ENCODE measurements at places on chromosomes 6 and 20.

DNA sequence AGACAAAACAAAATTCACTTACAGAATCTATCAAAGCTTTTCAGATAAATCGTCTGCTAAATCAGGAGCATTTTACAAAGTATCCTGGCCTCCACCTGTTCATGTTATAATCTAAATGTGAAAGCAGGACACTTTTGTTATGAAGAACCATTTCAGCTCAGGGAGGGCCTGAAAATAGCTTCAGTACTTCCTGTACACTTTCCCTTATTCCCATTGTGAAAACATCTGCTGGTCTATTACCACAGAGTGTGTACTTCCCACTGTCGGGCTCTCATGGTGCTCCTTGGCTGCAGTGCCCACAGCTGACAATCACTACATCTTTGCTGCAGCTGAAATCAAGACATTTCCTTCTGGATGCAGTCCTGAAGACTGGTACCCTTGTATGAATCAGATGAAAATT is 128.1 kb downstream of the OPRM1 start:
- no peak for DNase-seq

DNA sequence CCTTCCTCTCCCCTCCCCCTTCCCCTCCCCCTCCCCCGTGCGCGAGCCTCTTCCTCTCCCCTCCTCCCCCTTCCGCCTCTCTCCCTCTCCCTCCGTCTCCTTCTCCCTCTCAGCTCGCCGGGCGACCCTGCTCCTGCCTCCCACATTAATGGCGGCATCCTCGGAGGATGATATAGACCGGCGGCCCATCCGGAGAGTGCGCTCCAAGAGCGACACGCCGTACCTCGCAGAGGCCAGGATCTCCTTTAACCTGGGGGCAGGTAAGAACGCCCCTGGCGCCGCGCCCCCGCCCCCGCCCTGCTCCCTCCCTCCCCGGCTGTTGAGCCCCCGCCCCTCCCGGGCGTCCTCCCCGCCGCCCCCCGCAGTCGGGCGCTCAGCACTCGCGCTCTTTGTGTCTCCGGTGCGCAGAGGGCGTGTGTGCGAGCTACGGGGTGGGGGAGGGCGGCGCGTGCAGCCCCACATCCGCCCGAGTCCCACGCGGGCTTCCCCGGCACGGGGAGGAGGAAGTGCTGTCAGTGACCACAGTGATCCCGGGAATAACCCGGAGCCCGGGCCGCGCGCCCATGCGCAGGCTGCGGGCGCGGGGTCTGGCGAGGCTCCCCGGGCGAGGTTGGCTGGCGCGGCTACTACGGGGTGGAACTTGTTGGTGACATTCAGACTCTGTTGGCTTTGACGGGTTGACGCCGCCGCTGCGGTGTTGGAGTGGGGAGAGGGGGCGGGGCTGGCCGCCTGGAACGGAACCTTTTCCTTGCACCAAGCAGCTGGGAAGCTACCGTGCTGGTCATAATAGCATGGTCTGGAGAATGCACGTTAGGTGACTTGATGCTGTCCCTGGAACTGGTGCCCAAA is 33.2 kb downstream of the PHACTR1 start:
- no peak for DNase-seq

GRCh38 chr6:107578642-107579341 is 88.9 kb downstream of the SOBP start:
- DNase-seq, result no peak

DNA sequence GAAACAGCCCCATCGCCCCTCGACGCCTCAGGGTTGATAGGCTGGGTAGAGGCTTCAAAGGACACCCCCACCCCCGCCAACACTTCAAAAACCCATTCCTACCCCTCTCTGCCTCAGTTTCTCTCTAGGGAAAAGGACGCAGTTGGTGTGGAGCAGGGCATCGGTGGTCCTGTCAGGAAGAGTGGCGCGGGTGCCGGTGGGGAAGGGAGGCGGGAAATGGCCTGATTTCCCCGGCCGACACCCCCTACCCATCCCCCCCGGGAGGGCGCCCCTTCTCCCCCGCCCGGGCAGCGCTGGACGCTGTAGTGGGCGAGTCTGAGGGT is 367 bp downstream of the NRSN2 start:
- no peak for DNase-seq

- DNase-seq, result no peak
Observed at GRCh38 chr6:83443516-83443915, 12.7 kb upstream of the ME1 start.

- no peak for DNase-seq
Observed at GRCh38 chr6:112636650-112637262, 289.6 kb downstream of the RFPL4B start.

- peak; percentile 46 for DNase-seq
Observed at GRCh38 chr6:106099235-106099537, 13.1 kb downstream of the PRDM1 start.

- no peak for DNase-seq
Observed at GRCh38 chr6:157400676-157401075, 19.7 kb downstream of the ZDHHC14 start.

DNA sequence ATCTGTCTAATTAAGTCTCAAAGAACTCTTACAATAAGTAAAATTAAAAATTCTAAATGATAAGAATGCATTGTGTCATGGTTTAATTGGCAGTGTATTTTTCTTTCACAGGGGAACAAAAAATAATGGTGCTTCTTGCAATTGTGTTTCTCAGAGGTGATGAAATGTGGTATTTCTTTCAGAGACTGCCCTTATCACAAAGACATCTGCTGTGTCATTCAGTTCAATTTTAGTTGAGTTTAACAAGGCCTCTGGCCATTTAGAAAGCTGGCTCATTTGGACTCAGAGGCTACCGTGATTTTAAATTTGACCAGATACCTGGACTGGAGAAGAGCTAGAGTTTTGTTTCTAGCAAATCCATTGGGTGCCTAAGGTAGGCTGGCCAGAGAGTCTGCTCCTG is 23.6 kb upstream of the ZNF831 start:
- DNase-seq, result no peak

- DNase-seq, result no peak
Observed at GRCh38 chr6:68559070-68559469, 76.0 kb upstream of the ADGRB3 start.

DNA sequence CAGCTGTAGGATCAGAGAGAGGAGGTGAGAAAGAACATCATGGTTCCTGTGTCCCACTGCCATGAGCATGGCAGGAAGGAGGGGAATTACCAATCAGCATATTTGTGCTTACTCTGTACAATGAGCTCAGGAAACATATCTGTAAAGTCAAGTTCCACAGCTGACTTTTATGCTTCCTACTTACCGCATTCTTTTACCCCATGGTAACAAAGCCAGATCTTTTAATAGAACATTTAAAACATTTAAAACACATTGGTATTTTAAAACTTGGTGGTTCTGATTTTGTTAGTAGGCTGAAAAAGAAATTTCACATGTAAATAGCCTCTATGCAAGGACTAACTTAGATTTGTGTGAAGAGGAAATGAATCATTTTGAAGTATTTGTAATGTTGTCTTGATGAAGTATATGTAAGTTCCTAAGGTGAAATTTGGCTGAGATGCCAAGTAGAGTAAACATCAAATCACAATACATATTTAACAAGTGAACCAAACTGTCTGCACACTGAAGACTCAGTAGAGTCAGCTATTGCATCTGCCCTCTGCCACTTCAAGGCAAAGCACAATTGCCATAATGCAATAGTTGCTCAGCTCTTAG is 114.7 kb downstream of the GJA10 start:
- no peak for DNase-seq

DNA sequence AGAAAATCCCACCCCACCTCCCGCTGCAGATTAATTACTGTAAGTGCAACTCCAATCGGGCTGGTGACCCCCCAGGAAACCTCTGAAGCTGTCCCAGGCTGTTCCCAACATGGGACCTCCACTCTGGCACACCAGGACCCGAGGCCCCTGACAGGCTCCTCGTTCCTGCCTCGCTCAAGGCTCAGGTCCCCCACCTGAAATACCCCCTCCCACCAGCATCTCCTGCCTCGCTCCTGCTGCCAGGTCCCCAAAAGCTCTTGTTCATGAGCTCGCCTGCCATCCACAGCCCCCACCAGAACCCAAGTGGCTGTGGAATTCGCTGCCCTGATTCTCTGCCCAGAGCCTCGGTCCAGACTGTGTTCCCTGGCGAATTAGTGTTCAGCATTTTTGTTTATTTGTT is 26.1 kb downstream of the NPEPL1 start:
- DNase-seq, result no peak

DNA sequence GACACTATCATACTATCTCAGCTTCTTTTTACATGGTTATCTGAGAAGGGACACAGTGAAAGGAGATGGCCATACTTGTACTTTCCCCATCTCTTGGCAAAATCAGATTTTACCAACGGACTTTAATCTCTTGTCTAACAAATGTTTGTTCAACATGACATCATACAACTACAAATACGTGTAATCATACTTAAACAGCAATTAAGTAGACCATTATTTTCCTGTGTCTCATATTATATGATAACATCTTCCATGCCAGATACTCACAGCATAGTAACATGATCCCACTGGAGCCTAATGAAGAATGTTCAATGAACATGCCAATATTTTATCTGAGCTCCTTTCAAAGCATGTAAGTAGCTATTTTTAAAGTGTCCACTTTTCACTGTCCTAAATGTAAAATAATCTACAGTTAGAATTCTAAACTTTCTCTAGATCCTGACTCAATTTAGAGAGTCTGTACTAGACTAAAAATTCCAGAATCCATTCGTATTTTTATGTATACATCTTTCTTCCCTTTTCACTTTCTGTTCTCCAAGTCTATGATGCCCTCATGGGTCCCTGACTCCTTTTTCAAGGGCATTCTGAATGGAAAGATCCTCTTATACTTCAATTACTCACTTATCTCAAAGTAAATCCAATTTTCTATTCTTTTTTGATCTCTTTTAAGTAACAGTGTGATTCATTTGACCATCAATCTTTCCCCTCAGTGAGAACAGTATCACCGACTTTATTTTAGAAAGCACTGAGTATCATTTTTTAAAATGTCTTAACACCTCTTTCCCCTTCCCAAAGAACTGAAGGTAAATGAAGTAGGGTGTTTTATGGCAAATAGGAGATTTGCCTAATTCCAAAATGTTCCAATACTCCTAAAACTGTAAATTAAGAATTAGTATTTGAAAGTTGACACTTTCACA is 133.5 kb downstream of the CDK19 start:
- no peak for DNase-seq

DNA sequence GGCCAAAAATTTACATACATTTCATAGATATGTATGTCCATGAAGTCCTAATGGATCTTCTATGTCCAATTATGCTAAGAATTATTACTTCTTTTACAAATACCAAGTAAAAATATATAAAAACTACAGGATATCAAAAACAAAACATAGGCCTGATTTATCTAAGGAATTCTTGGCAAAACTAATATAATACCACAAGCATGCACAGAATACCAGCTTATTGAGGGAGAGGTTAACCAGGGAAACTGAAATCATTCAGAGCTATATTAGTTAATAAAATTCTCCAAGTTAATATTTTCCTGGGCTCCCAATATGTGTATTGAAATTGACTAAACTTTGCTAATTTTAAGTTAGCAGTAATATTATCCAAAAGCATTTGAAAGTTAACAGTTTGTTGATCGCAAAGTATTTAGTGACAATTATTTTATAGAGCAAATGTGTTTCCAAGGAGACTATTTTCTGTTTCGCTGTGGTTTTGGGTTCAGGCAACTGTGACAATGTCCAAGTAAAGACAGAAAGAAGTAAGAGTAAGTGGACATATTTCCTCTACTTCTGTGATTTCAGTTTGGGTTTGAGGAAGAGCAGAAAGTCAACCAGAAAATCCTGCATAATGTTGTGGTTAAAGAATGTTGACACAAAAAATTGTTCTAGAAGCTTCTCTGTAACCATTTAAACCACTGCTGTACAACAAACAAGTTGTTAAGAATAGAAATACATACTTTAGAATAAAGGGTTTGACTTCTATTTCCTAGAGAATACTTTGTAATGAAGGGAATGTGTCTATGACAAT is 167.4 kb downstream of the COL21A1 start:
- no peak for DNase-seq

DNA sequence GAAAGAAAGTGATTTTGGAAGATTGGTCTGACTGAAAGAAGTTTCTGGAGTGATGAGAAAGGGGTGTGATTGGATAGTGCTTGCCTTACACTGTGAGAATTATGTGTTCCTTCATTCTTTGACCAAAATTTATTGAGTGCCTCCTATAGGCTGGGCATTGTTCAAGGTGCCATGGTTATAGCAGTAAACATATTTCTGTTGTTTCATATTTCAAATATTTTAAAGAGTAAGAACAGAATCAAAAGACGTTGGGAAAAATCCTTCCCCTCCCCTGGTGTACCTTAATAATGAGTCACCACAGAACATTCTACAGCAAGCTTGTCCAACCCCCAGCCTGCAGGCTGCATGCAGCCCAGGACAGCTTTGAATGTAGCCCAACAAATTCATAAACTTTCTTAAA is 78.6 kb downstream of the GCLC start:
- no peak for DNase-seq

DNA sequence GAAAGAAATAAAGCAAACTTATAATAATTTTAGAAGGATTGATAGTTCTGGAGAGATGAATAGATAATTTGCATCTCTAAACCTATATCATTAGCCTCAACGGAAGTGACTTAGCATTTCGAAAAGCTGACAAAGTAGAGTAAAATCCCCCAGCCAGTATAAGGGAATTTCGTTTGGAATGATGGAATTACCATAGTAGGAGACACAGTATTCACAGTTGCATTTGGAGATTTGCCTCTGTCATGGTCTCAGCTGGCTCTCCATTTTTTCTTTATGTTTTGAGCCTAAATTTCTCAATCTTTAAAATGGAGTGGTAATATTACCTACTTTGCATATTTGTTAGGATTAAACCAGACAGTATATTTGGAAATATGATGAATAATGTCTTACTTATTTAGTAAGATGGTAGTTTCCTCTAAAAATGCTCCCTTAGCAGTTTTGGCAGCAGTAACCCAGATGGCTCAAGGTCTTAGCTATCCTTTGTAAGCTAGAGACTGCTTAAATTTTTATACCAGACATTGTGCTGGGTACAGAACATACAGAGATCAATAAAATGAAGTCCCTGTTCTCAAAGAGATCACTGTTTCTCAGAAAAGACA is 58.2 kb downstream of the SMAP1 start:
- DNase-seq, result no peak

DNA sequence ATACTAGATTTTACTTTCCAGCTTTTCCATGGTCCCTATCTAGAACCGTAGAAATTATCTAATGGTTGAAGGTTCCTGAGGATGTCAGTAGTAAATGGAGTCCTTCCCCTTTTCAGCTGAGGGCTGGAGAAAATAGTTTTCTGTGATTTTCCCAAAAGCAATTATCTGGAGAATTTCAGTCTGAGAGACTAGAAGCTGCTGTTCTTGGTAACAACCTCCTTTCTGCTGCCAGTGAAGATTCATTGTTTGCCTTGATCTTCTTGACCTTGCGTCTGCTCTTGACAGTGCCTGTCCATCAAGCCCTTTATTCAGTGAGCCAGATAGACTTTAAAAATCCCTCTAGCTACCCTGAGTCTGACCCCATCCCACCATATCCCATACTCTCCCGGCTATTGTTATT is 73.1 kb downstream of the PHACTR2 start:
- no peak for DNase-seq

DNA sequence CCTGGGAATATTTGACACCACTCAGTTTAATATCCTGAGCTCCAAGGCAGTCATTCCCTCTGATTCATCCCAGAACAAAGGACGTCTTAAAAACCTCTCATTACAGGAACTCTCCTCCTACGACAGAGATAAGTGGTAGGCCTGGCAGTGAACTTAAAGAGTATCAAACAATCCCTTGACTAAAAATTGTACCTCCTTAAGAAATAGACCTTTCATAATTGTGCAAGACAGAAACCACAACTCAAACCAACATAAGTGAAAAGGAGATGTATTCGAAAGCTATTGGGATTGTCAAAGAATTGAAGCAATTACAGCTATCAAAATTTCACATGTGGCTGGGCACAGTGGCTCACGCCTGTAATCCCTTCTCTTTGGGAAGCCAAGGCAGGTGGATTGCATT is 19.1 kb upstream of the BNIP5 start:
- no peak for DNase-seq

GRCh38 chr6:87869064-87869905 is 167.3 kb upstream of the AKIRIN2 start:
- no peak for DNase-seq

All from activated T-cell treated with anti-CD3 and anti-CD28 coated beads, Interleukin-2, amount 50 U/mL, for 48 hours (primary cell).